ENCODE measurements at places on chromosomes 1 and 21. TPM values are rescaled to one million over a fixed set of nuclear protein-coding genes. Genes with fewer than 3 reads are reported as not detected.

FAM151A gene
- 0.94 TPM for total RNA-seq

RAB13 gene
- total RNA-seq: 45.2 TPM

YOD1 gene
- 10.9 TPM for total RNA-seq

- DNase-seq: no peak
Measured at GRCh38 chr21:29654203-29654602, 285.6 kb downstream of the GRIK1 start.

- no peak for DNase-seq
Measured at GRCh38 chr21:32554832-32555638, 30.3 kb downstream of the TCP10L start.

DNA sequence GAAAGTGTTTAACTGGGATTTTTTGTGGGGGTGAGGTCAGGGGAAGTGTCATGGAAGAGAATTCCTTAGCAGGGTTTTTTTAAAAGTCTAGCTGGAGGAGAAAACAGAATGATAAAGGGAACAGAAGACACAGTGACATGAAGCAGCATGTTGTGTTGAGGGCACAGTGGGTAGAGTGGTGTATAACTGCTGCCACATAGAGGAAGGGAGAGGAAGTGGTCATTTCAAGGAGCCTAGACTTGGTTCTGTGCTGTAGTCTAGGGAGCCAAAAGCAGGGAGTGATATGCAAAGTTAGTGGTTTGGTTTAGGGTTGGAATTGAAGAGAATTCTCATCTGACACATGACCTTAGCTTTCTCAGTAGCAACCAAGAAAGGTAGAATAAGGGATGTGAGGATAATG is 10.2 kb downstream of the EEIG2 start:
- DNase-seq: peak; percentile 20

DNA sequence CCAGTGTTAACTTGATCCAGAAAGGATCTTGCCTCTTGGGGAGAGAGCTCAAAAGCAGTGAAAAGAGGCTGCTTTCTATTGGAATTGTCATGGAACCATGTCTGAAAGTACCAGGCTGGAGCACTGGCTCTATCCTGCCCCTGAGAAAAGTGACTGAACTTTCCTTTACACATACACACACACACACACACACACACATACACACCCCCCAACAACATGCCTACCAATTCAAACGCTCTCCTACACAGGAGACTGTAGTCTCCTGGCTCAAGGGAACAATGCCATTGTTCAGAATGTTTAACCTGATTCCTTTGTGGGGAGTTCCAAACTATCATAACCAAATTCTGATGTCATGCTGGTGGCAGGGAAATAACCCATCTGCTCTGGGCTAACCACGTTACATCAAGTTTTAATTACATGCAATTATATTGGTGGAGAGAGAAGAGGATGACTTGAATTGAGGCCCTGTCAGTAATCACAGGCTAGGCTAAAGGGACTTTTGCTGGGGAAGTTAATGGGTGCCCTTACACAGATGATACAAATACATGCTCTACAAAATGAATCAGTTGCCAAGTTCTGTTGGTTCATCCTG is 52.3 kb upstream of the DUSP10 start:
- DNase-seq: no peak

DNA sequence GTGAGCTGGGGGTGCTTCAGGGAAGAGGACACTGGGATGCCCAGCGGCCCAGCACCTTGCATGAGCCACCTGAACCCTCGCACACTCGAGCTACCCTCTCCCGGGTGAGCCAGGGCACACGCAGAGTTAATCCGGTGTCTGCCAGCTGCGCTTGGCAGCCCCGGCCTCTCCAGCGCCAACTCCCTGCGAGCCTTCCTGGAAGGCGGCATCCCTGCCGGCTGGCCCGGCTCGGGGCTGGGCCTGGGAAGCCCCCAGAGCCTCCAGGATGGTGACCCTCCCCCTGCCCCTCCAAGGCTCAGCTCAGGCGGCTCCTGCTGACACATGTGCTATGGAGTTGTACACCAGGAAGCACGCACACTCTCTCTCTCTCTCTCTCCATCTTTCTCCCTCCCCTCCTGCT is 48.7 kb downstream of the RAP1GAP start:
- DNase-seq: no peak

GRCh38 chr1:174262349-174263241 is 103.3 kb downstream of the RABGAP1L start:
- DNase-seq: no peak

DNA sequence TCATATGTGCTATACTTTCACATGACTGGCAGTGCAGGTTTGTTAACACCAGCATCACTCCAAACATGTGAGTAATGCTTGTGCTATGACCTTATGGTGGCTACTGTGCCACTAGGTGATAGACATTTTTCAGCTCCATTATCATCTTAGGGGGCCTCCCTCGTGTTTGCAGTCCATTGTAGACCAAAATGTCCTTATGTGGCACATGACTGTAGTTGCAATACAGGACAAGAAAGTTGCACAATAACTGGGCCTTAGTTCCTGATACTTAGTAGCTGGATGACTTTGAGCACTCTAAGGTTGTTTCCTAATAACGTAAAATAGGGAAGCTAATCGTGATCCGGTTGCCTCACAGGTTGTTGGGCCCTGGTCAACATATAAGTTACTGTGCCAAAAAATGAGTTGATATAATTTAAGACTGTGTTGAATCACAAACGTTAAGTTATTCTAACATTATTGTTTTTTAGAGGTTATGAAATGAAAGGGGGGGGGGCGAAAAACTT is 511 bp upstream of the SNX27 start:
- peak; percentile 30 for DNase-seq

DNA sequence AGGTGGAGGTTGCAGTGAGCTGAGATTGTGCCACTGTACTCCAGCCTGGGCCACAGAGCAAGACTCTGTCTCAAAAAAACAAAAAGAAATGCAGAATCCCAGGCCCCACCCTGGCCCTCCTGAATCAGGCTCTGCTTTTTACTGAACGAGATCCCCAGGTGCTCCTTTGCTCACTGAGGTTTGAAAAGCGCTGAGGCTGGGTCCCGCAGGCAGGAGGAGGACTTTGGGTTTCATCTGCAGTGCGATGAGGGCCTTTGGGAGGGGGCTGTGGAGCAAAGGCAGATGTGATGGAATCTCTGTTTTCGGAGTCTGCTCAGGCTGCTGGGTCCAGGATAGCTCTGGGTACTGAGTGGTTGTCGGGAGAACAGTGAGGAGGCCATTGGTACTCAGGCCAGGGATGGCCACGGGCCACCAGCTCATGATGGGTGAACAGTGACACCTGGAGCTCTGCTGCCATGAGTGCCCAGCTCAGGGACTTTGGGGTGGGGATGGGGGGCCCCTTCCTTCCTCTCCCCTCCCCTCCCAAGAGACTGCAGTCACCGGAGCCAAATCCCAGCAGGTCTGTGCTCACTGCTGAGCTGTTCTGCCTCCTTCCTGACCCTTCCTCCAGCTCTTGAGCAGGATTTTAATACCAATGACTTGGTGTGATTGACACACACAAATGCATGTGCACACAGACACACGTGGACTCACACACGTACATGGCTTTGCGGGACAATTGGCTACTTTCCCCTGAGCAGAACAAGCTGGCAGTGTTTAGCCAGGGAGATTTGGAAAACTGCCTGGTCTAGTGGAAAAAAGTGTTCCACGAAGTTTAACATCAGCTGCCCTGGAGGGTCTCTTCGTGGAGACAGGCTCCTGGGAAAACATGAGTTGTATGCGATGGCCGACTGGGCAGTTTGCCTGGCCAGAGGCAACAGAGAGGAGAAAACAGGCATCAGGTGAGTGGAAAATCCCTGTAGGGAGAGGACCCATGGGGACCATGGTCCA is 3.6 kb upstream of the DHRS3 start:
- no peak for DNase-seq

GRCh38 chr21:32565856-32566465 is 19.4 kb downstream of the TCP10L start:
- DNase-seq: no peak

DNA sequence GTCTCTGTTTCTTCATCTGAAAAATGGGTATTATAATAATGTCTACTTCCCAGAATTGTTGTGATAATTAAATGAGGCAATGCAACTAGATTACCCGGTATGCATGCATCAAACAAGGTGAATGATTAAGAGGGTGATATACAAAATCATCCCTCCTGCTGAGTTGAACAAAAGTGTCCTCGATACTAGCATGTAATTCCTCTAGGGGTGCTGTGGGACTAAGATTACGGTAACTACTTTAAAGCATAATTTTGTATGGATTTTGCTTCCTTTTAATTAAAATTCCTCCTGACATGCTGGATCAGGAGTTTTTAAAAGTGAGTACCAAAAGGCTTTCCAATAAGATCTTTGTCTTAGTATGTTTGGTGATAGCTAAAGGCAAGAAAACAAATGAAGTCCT is 98.7 kb upstream of the PRMT6 start:
- DNase-seq: no peak

GRCh38 chr21:31802331-31802730 is 70.4 kb upstream of the SCAF4 start:
- no peak for DNase-seq

- DNase-seq: no peak
Measured at GRCh38 chr1:96253246-96254035, 468.1 kb upstream of the PTBP2 start.

DNA sequence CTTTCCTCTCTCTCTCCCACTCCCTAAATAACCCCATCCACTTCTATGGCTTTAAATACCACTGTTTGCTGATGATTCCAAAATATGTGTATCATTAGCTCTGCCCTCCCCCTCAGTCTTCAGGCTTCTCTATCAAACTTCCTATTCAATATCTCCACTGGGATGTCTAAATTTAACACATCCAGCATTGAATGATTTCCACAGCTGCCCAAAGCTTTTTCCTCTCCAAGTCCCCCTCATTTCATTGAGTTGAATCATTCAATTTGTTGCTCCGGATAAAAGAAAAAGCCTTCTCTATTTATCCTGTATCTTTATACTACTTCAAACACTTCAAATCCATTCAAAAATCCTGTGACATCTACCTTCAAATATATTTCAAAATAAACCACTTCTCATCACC is 225.0 kb downstream of the SEC16B start:
- DNase-seq: no peak

GRCh38 chr1:51574796-51575195 is 42.1 kb upstream of the OSBPL9 start:
- peak; percentile 74 for DNase-seq

DNA sequence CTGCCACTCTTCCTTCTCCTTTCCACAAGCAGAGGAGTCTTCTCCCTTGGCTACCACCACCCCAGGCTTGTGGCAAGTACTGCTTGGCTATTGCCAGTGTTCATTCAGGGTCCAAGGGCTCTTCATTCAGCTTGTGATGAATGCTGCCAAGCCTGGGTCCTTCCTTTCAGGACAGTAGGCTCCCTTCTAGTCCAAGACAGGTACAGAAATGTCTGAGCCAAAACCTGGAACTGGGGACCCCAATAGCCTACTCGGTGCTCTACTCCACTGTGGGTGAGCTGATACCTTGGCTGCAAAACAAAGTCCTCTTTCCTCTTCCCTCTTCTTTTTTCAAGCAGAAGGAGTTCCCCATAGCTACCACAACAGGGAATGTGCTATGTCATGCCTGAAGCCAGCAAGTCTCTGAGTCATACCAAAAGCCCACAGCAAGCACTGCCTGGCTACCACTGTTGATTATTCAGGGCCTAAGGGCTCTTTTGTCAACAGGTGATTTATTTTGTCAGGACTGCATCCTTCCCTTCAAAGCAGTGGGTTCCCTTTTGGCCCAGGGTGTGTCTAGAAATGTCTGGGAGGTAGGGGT is 268.9 kb downstream of the HHAT start:
- DNase-seq: no peak

DNA sequence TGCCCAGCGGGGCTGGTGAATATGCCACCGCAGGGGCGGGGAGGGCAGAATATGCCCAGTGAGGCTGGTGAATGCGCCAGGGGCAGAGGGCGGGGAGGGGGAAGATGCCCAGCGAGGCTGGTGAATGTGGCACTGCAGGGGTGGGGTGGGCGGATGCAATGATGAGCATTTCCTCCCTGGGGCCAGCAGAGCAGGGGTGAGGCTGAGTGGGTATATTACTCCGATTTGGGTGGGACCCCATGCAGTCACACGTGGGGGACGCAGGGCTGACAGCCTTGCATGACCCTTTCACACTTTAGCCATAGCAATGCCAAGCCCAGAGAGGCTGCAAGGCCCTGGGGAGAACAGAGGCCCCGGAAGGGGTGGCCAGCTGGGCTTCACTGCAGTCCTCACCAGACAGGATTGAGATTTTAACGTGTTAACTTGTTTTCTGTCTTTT is 9.3 kb upstream of the SLX9 start:
- DNase-seq: no peak

DNA sequence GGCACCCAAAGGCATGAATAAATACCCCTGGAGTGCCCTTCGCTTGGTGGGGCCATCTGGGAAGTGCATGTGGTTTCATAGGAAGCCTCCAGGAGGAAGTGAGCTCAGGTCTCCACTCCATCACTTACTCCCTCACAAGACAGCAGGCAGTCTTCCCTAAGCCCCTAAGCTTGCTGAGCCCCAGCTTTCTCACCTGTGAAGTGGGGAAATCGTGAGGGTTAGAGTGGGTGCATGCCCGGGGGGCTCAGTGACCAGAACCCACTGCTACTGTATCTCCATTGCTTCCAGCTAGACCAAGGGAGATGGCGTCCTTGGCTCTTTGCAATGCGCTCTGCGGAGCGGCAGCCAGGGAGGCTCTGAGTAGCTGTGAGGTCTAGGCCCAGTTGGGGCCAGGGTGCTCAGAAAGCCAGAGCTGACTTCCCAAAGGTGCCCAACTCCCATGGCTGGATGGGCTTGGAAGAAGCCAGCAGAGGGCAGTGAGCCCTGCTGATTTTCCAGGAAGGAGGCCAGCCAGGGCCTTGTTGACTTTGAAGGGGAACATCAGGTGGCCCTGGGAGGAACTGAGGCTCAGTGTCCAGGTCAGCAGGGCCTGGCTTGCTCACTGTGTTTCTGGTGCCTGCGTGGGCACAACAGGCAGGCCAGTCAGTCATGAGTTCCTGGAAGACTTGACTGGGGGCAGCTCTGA is 27.3 kb downstream of the CDCP2 start:
- peak; percentile 57 for DNase-seq

GRCh38 chr1:226436855-226437491 is 29.1 kb upstream of the PARP1 start:
- DNase-seq: peak; percentile 32

DNA sequence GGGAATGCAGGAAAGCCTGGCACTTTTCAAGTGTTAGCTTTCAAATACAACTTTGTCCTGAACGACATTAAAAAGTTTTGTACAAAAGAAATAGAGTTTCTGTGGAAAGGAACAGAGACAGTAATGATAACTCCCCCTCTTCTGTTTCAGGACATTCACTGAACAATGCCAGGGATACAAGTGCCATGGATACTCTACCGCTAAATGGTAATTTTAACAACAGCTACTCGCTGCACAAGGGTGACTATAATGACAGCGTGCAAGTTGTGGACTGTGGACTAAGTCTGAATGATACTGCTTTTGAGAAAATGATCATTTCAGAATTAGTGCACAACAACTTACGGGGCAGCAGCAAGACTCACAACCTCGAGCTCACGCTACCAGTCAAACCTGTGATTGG is 189.5 kb downstream of the ADGRL2 start:
- no peak for DNase-seq

GRCh38 chr1:67668660-67669059 is 16.3 kb upstream of the GADD45A start:
- DNase-seq: no peak

All from testis (tissue), 5 donors.